Sciatic nerve (tissue), 2 donors: ENCODE measurements at places on chromosomes 5 and 9. TPM values are rescaled to one million over a fixed set of nuclear protein-coding genes. Genes with fewer than 3 reads are reported as not detected.

The MLANA gene
- total RNA-seq, result not detected

The PCDHA11 gene
- total RNA-seq, result 1.4 TPM

The CATSPER3 gene
- 0.80 TPM for total RNA-seq

The BASP1 gene
- total RNA-seq, result 26.8 TPM

DNA sequence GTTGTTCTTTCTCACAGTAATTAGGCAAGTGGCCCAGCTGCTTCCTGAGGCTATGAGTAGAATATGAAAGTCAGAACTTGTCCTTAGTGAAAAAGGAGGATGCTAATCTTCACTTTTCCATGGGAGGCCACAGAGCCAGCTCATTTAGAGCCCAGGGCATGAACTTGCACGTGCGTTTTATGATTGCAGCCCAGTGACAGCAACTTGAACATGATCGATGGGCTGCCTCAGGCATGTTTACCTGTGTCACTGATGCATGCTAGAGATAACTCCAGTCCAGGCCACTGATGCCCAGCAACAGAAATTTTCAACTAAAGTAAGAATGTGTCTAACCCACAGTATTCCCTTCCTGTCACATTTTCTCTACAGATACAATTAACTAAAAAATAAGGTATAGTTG is 179.3 kb downstream of the CTNND2 start:
- no peak for DNase-seq

DNA sequence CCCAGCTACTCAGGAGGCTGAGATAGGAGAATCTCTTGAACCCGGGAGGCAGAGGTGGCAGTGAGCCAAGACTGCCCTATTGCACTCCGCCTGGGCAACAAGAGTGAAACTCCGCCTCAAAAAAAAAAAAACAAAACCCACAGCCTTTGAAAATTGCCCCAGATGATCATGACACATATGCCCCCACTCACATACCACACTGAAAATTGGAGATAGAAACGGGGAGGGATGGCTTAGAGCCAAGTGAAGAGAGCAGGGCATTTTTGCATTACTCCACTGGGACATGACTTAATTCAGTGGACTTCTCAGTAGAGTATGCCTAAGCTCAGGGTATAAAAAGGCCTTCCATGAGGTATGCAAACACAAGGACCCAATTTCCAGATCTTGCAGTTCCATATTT is 309.3 kb downstream of the BNC2 start:
- no peak for DNase-seq

DNA sequence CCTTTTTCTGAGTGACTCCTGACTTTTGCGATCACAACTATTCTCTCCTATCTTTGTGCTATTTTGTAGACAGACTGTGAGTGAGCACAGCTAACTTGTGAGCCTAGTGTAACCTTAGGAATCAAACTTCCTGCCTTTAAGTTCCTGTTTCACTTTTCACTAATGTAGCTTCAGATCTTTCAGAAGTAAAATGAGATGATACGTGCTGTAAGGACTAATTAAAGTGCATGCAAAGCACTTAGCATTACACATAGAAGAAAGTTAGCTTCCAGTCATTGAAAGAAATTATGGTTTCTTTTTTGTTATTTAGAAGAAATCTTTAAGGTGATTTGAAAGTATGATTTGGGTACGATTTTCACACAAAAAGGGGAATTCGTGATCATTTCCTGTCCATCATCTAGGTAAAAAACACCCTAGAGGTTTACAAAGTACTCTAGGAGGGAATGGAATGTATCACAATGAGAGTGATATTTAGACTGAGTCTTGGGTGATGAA is 122.7 kb downstream of the ST8SIA4 start:
- no peak for DNase-seq

DNA sequence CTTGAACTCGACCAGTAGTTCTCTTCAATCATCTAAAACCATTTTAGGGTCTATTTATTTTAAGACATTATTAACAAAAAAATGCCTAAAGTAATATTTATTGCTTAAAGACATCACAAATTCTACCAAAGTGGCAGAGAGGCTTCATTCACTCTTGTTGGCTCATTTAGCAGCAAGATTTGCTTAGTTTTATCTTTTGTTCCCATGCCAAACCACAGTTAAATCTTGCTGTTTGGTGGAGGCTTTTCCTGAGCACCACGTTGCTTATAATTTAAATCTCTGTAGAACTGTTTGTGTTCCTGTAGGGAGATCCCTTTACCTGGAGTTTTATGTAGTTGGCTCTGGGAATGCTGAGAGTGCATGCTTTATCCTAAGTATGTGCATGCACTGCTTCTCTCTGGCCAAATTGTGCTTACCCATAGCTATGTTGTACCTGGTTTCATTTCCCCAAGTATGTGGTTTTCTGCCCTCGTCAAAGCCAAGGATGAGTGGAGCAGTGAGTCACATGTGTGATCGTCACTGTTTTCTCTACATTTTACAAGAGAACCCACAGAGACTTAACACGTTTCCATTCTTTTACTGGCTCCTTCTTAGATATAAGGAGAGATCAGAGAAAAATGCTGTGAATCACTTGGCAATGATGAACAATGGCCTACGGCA is 42.1 kb upstream of the MAST4 start:
- no peak for DNase-seq

- DNase-seq, result no peak
These were observed 44.7 kb upstream of the LCP2 start for GRCh38 chr5:170342153-170342725.

GRCh38 chr5:77993855-77994318 is 217.7 kb upstream of the TBCA start:
- DNase-seq, result no peak

- peak; percentile 72 for DNase-seq
These were observed at the start of gene SVEP1 for GRCh38 chr9:110579034-110579861. Gene SVEP1 (minus strand): TSS chr9:110579741. CDS start chr9:110579543, 198 bp downstream.

DNA sequence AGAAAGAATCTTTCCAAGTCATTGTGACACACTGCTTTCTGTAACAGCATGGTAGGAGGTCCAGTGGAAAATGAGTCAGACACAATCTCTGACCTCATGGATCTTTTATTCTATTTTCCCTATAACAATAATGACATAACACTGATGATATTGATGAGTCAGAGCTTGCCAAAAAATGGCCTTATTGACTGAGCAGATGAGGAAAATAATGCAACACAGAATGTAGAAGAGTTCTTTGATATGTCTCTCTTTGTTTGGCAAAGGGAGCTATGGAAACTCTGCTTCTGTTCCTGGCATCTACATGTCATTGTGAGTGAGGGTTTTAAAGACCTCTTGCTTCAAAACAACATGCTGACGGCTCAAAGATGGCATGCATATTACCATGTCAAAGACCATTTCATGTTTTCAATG is 443.1 kb upstream of the ZNF608 start:
- no peak for DNase-seq
